ENCODE measurements at places on chromosomes 16 and 17.

- no peak for DNase-seq
Observed at GRCh38 chr16:23302045-23302956, at the start of gene SCNN1B. Gene SCNN1B, plus strand, starts transcription at chr16:23302302. Its CDS starts 46,298 bp downstream, at chr16:23348600.

- no peak for DNase-seq
Observed at GRCh38 chr16:84982434-84982833, 28.9 kb downstream of the ZDHHC7 start.

DNA sequence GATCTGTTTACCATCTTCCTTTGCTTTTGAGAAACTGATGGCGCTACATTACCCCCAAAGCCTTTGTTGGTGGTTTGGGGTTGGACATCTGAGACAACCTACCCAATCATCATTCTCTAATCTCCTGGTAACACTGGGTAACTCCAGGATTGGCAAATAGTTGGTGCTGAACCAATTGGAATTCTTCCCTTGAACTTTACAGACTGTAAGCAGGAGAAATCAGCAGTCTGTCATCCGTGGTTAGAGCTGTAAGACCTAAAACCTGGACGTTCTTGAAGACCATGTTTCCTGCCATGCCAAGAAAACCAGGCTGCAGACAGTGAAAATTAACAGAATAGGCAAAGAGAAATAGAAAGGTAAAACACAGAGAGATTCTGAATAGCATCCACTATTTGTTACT, 398.8 kb upstream of the SALL1 start:
- DNase-seq: no peak

DNA sequence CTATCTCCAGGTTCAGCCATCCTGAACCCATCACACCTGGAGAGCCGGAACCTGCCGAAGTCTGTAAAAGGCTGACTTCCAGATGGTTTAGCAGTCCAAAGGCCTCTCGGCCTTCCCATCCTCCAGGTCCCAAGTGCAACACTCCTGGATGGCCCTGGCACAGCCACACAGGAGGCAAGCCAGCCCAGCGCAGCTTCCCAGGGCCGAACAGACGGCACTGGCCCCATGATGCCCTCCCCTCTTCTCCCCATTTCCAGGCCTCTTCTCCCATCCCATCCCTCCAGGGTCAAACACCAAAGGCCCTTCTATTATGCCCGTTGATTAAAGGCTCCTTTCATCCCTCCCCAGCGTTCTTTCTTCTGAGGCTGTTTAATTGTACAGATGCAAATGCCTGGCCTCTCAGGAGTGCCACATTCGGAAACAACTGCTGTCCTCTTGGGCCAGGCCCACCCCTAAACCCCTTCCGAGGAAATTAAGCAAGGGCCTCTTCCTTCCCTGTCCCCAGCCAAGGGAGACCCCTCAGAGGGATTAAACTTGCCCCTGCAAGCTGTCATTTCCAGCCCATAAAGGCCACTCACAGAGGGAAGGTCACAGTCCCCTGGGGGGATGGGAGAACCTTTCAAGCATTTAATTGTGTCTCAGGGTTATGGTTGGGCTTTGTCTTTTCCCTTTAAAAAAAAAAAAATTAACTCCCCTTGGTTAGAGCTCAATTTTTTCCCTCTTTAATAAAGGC, 30.8 kb downstream of the AXIN2 start:
- no peak for DNase-seq

- DNase-seq: peak; percentile 73
Observed at GRCh38 chr17:49996495-49997300, 1.7 kb upstream of the DLX3 start.

DNA sequence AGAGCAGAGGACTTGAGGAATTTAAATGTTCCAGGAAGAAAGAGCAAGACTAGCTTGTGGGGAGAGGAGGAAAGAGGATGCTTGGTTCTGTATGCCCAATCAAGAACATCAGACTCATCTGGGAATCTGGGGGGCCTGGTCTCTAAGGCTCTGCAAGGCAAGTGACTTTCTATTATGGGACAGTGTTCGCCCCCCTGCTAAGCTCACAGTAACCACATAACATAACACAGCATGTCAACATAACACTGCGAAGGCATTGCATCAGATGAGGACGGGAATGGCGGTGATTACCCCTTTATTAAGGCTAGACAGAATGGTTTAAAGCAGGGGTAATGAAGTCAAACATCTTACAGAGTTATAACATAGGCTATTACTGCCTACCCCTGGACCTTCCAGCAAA, 176.6 kb upstream of the IRX6 start:
- no peak for DNase-seq

- DNase-seq: no peak
Observed at GRCh38 chr17:67729903-67730302, 12.2 kb downstream of the NOL11 start.

DNA sequence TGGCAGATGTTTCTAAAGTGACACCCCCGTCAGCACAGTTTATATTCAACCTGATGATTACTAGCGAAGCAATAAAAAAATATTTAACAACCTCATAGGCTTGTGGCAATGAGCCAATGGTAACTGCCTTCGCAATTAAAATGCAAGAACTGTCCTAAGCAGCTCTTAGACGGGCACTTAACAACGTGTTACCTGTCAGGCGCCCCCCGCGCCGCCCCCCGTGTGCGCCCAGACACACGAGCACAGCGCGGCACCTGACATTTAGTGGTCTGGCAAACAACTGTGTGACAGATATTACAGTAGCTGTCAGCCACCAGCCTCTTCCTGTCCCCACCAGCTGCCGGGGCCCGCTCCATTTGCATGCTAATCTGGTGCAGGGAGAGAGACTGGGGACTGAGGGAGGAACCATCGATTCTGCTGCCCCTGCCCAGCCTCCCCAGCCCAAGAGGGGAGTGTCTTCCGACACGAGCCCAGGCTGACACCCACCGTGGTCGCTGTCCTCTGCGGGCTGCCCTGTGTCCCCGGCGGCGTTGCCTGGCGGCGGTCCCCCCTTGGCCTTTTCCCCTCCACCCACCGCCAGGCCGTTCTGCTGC, 12.7 kb downstream of the NDUFAF8 start:
- DNase-seq: no peak

- no peak for DNase-seq
Observed at GRCh38 chr17:29383686-29384085, 6.5 kb upstream of the TAOK1 start.

GRCh38 chr16:70753228-70753627, 47.7 kb downstream of the VAC14 start:
- DNase-seq: no peak

GRCh38 chr17:50468304-50469207, at the start of gene CHAD:
Gene CHAD, minus strand, starts transcription at chr17:50468880. Its CDS starts 67 bp downstream, at chr17:50468813.
- no peak for DNase-seq

DNA sequence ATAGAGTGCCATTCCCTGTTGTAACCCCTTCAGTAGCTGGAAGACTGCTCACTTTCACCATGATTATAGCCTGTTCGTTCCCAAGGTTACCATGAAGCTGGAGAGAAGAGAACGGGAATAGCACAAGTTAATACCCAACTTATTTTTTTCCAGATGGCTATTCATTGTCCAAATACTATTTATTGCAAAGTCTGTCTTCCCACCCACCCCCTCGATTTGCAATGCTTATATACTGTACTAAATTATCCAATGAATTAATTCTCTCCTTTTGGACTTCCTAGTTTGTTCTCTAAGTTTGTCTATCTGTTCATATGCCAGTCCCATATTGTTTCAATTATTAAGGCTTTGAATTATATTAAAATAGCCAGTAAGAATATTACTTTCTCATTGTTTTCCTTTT, 231.0 kb downstream of the RAB11FIP4 start:
- no peak for DNase-seq

- DNase-seq: no peak
Observed at GRCh38 chr17:35743626-35744328, 9.3 kb downstream of the GAS2L2 start.

DNA sequence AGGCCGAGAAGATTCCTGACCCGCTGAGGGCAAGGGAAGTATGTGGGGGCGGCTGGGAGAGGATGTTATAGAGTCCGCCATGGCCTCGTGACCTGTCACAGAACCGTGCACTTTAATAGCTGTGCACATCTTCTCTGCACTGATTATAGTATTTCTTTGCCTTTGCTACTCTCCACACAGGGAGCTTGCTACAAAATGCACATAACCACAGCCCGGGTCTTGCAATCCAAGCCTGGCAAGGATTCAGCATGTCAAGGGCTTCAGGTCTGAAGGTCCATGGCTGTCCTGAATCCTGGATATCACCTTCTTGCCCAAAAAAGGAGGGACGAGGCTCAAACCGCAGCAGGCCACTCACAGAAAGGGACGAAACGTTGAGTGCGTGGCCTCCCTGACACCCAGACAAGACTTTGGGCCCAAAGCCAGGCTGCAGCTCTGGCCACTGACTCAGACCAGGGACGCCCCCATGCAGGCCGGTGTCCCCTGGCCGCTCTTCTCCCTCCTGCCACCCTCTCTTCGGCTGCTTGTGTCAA, 43.7 kb downstream of the USP22 start:
- DNase-seq: no peak

GRCh38 chr17:34811561-34811960, 149.7 kb downstream of the CCT6B start:
- no peak for DNase-seq

GRCh38 chr17:49255125-49255524, 24.5 kb upstream of the PHOSPHO1 start:
- no peak for DNase-seq

DNA sequence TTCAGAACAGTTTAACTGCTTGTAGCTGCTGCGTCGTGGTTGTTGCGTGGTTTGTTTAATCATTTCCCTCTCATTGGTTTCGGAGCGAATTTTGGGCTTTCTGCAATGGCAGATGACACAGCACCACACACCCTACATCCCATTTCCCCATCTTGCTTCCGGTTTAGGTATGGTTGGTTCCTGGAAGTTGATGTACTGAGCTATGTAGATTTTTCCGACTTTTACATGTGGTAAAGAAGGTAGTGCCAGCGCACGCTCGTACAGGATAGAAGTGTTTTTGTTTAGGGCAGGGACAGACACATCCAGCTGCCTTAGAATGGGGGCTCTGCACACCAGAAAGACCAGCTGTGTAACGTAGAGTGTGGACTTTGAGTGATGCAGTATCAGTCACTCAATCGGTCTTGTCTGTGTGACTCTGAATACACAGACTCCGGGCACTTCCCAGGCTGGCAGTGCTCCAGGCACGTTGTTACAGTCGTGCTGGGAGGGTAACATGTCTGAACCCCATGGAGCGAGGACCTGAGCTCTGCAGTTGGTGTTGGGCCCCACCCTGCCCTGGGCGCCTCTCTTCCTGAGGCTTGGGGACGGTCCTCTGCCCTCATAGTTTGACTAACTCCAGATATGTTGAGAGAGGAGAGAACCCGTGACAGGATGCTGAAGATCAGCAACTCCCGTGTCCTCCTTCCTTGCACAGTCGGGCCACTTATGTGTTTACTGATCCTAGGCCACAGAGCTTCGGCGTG, 172.0 kb upstream of the CHMP6 start:
- DNase-seq: no peak

- DNase-seq: no peak
Observed at GRCh38 chr16:48109475-48109874, 46.3 kb downstream of the ABCC12 start.

- no peak for DNase-seq
Observed at GRCh38 chr16:27408602-27409031, 6.6 kb downstream of the IL21R start.

GRCh38 chr16:29898135-29898803, 1.1 kb downstream of the SEZ6L2 start:
- DNase-seq: no peak

DNA sequence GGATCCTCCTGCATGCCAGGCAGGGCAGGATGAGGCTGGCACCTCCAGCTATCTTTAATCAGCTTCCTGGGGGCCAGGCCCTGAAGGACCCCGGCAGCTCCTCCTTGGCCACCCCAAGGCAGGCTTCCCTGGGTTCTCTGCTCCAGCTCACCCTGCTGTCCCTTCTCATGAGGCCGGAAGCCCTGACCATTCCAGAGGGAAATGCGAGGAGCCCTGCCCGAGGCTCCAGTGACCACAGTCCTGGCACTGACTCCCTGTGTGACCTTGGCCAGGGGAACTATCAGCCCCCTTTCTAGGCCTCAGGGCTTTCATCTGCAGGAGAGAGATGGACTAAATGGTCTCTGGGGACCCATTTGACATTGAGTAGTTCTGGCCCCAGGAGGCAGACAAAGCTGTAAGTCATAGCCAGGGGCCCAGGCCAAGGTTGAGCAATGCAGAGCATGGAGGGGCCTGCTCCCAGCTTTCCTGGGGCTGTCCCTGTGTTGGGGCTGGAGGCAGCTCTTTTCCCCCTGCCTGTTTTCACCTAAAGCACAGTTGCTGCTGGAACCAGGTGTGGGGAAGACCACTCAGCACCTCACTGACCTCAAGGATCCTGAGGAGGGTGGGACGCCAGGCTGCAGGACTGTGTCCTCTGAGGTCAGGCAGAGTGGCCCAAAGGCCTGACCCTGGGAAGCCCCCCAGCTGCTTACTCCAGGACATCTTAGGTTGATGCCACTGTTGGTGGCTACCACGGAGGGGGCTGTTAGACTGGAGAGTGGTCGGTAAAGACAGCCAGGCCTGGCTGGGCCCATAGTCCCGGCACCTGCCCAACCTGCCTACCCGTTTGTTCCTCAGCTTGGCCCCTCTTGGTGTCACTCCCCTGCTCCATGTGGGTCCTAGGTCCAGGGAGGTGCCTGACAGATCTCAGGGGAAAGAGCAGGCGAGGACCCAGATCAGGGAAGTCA, 8.1 kb downstream of the KCNH6 start:
- DNase-seq: no peak

GRCh38 chr17:2385240-2386210, 15.3 kb downstream of the MNT start:
- no peak for DNase-seq

DNA sequence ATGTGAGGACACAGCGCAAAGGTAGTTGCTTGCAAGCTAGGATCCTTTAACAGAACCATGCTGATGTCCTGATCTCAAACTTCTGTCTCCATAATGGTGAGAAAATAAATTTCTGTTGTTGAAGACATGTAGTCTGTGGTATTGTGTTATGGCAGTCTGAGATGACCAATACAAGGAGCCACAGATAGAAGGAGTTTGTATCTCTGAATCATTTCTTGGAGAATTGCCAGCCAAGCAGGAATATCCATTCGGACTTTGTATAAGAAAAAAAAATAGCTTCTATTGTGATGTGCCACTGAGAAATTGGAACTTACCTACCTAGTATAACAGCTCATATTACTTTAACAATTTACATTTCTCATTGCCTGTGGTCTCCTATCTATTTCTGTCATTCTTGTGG, 447.6 kb upstream of the CA10 start:
- DNase-seq: no peak

- DNase-seq: peak; percentile 31
Observed at GRCh38 chr17:1907909-1908698, 78.3 kb downstream of the RPA1 start.

GRCh38 chr17:66175892-66176291, 16.0 kb downstream of the CEP112 start:
- DNase-seq: no peak

DNA sequence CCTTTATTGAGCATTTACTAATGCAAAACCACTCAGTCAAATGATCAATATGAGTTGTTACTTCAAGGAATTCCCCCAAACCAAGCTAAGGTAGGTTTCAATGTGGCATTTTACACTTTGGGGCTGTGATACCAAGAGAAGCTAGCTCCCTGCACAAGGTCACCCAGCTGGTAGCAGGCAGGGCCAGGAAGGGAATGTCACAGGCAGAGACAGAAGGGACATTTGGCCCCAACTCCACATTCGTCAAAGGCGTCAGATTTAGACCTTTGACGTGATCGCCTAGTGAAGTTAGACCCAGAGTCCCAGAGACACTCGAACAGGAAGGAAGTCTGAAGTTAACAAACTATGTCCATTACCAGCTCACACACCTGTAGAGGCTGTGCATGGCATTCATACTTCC, 5.5 kb upstream of the SMG1 start:
- peak; percentile 41 for DNase-seq
